ENCODE measurements at places on chromosomes 2 and 18.

- DNase-seq = no peak
Measured at GRCh38 chr18:26736301-26736700, 129.2 kb downstream of the AQP4 start.

DNA sequence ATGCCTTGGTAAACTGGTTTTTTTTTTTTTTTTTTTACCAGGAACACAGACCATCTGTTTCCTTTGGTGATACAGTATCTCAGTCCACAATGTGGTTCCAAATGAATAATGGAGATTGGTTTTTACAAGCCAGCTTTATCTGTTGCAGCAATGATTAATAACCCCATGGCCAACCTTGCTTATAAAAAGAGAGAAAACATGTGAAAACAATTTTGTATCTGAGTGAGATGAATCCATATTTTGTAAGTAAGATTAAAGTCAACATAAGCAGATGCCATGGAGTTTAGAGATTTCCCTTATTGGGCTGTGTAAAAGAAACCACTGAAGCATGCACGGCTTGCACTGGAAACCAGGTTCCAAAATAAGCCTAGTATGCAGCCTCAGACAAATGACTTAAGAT lies 108.6 kb upstream of the CNTNAP5 start:
- no peak for DNase-seq

DNA sequence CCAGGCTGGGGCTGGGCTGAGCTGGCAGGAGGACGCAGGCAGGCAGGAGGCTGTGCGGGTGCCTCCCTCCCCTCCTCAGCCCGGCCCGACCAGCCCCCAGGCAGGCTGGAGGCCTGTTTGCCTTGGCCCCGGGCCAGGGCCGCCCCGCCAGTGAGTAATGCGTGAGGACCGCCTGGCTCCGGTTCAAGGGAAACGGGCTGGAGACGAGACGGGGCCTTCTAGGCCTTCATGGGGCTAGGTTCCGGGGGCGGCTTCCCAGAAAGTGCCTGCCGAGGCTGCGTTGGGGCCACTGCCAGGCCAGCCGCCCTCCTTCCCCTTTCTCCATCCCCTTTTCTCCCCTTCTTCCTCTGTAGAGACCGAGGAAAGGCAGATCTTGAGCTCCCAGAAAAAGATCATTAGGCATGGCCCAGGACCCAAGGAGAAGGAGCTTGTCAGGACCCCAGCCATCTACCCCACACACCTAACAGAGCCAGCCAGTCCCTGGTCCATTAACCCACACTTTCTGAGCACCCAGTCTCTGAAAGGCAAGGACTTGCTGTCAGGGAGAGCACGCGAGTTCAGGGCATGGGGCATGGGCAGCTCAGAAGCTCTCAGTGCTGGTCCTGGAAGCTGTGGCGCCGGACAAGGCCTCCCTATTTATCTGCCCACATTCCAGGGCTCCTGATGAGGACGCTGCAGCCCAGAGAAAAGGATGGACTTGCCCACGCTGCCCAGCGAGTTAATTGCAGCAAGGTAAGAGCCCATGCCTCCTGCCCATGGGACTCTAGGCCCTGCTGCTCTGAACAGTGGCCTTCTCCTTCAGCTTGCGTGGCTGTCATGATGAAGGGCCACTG lies 48.5 kb downstream of the SMAD7 start:
- no peak for DNase-seq

DNA sequence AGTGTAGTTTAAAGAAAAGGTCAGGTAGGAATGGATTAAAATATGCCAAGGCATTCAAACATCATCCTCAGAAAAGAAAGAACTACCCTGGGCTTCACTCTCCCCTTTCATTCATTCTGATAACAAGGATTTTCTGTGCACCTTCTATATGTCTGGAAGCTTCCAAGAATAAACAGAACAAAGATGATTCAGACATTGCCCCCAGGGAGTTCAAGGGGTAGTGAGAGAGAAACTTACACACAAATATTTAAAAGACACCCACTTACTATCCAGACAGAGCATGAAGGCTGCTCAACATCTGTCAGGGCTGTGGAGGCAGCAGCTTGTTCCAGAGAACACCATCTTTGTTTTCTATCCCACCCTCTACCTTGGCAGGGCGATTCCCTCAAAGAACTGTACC lies 140.5 kb downstream of the ALK start:
- DNase-seq = no peak

DNA sequence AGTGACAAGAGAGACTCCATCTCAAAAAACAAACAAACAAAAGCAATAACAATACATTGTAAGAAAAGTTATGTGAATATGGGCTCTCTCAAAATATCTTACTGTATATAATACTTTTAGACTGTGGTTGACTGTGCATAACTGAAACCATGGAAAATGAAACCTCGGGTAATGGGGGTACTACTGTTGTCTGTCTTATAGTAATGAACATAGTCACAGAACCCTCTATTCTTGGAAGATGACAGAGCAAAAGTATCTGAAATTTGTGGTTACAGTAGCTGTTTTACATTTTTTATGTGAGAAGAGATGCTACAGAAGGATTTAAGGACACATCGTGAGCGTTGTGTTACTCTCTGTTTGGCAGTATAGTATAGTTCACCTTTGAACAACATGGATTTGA lies 60.5 kb downstream of the MAP4K4 start:
- no peak for DNase-seq

DNA sequence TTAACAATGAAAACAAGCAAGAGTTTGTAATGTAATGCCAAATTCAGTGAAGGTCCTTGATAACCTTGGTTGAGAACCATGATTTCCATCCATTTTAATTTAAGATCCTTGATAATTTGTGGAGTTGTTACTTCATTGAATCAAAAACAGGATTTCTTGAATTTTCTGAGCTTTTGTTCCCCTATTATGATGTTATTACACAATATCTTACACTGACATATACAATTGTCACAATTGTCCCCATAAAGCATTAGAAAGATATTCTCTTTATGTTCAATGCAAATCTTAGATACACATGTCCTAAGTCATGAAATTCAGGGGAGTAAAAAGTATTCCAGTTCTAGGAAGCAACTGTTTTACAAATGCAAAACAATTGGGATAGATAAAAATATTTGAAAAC lies 83.6 kb downstream of the ARHGEF33 start:
- no peak for DNase-seq

DNA sequence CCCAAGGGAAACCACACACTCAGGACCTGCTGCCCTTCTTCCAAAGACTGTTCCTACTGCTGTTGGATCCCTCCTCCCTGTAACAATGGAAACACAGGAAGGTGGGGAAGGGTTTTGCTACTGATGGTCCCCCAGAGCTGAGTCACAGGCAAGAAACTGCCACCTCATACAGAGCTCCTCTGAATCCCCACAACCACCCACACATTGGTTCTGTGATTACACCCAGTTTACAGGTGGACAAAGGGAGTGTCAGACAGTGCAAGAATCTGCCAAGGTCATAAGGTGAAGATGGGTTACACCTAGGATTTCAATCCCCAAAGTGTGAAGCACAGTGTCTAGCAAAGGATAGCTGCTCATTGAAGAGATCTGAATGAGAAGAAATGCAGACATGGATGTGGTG lies 141.7 kb upstream of the LMAN1 start:
- DNase-seq = no peak

GRCh38 chr2:5741242-5741641 lies 49.1 kb downstream of the SOX11 start:
- DNase-seq = no peak
